ENCODE measurements at places on chromosomes 5 and 9.

DNA sequence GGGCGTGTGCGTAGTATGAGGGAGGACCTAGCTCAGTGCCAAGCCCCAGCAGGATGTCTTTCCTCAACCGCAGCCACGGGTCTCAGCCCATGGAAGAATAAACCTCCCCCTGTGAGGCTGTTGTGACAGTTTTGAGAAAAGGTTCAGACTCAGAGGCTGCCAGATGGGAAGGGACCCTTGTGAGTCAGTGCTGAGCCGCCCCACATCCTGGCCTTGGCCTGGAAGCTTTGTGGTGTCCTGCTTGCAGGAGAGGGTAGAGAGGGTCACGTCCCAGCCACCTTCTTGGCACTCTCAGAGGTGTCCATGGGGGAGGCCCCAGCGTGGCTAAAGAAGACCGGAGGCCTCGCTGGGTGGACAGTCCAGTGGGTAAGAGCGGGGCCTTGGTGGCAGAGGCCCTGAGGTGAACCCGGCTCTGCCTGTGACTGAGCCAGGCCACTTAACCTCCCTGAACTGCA lies 2.8 kb downstream of the GRHPR start:
- DNase-seq: no peak

GRCh38 chr9:72349911-72350310 lies 15.1 kb downstream of the ZFAND5 start:
- DNase-seq: no peak

DNA sequence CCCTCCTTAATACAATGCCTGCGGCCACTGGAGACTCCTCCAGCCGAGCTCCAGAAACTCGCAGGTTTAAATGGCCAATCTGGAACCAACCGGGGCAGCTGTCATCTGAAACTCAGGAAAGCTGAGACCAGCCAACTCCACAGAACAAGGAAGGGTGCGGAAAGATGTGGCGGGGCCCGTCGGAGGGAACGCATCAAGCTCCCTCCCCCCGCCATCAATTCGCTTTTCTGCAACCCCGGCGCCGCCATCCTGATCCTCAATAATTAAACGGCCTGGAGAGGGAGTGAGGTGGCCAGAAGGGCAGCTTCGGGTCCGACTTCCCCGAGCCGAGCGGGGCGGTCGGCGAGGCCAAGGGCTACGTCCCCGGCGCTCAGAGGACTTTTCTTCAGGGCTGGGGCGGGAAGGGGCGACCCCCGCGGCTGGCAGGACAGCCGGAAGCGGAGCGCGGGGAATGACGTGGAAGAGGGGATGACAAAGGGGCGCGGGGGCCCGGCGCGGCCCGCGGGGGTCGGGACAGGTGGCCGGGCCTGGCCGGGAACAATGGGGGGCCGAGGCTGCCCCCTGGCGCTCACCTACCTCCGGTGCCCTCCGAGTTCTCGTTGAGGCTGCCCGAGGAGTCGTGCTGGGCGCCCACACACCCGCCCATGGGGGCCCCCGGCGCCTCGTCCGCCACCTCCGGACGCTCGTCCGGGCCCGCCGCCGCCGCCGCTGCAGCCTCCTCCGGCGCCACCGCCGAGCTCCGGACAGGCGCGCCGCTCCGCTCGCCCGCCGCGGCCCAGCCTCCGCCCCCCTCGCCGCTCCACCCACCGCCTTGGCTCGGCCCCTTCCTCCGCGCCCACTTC lies at the start of gene UBTD2:
UBTD2 (minus strand) TSS at position 745 of the 842 bp plus-strand sequence; CDS start at position 646, 99 bp downstream.
- DNase-seq: peak; percentile 92

DNA sequence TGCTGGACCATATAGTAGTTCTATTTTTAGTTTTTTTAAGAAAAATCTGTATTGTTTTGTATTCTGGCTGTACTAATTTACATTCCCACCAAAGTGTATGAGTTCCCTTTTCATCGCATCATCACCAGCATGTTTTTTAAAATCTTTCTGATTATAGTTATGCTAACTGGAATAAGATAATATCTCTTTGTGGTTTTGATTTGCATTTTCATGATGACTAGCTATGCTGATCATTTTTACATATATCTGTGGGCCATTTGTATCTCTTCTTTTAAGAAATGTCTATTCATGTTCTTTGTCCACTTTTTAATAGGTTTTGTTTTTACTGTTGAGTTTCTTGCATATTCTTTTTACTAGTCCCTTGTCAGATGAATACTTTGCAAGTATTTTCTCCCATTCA lies 238.0 kb downstream of the FBXO4 start:
- no peak for DNase-seq

DNA sequence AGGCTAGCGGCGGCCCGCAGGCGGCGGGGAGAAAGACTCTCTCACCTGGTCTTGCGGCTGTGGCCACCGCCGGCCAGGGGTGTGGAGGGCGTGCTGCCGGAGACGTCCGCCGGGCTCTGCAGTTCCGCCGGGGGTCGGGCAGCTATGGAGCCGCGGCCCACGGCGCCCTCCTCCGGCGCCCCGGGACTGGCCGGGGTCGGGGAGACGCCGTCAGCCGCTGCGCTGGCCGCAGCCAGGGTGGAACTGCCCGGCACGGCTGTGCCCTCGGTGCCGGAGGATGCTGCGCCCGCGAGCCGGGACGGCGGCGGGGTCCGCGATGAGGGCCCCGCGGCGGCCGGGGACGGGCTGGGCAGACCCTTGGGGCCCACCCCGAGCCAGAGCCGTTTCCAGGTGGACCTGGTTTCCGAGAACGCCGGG lies 253 bp downstream of the SLC12A2 start:
- no peak for DNase-seq
